ENCODE measurements at places on chromosomes 2 and 18. TPM values are rescaled to one million over a fixed set of nuclear protein-coding genes. Genes with fewer than 3 reads are reported as not detected.

DNA sequence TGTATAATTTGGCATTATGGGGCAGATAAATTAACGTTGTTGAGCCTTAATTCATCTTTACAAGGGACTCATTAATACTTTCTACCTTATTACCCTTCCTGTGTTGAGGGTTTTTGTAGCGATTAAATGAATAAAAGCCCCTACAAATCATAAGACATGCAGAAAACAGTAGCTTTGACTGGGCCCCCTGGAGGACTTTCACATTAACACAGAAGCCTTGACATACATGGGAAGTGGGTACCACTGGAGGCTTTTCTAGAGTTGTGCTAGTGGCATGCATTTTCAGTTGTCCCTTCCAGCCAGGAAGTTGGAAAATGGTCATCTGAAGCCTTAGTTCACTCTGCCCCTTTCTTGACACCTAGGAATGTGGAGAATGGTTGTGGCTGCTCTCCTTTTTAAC, 30.2 kb downstream of the MTA3 start:
- no peaks in the 10 kb centered on the region for H3K4me1 ChIP-seq
- no peak overlapping the region for H3K27ac ChIP-seq
- no peaks in the 10 kb centered on the region for H3K36me3 ChIP-seq
- H3K27me3 ChIP-seq = no peaks in the 10 kb centered on the region
- no peak overlapping the region for H3K4me3 ChIP-seq

DNA sequence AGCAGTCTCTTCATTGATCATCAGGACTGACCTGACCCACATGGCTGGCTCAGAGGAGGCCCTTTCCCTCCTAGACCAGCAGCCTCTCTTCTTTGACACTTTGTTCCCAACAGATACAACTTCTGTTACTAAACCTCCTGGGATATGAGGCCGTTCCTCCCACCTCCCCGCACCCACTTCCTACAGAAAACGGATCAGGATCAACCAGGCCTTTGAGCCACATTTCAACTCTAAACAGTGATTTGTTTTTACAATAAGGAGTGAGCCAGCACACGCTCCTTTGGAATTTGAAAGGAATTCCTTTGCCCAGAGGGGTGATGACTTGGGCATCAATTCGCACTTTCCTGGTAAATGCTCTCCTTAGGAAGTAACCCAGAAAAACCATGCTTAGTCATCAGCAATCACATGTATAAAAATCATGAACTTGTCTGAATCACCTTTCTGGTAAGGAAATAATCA, 180.4 kb downstream of the FAM124B start:
- no peaks in the 10 kb centered on the region for H3K27me3 ChIP-seq
- H3K36me3 ChIP-seq = no peaks in the 10 kb centered on the region
- H3K4me3 ChIP-seq = no peak overlapping the region
- no peak overlapping the region for H3K27ac ChIP-seq
- DNase-seq = no peak
- no peaks in the 10 kb centered on the region for H3K4me1 ChIP-seq

HK2 gene
- total RNA-seq = 6.9 TPM

- H3K4me1 ChIP-seq = no peaks in the 10 kb centered on the region
- H3K4me3 ChIP-seq = no peak overlapping the region
- no peak for DNase-seq
- no peaks in the 10 kb centered on the region for H3K36me3 ChIP-seq
Measured at GRCh38 chr18:31801078-31801477, 40.4 kb upstream of the SLC25A52 start.

DNA sequence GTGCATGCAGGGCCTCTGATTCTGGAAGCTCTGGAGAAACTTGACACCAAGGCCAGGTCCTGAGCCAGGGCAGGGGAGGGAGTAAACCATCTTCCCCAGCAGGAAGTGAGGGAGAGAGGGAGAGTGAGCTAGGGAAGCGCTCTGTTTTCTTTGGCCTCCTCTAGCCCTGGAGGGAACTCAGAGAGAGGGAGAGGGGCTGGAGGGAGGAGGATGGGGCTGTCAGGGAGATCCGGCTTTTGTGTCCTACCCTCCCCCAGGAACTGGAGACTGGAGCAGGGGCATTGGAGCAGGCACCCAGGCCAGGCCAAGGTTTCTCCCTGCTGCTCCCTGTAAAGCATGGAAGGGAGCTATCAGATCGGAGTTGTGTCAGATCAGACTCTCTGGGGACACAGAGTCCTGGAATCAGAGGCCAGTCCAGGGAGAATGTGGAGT, 22.7 kb upstream of the PKDCC start:
- H3K27ac ChIP-seq = peak overlapping the region; percentile 50
- H3K4me3 ChIP-seq = peak overlapping the region; percentile 29
- no peak for DNase-seq
- no peaks in the 10 kb centered on the region for H3K27me3 ChIP-seq
- no peaks in the 10 kb centered on the region for H3K36me3 ChIP-seq

REG3A gene
- 8.3 TPM for total RNA-seq

LYPD6B gene
- not detected for total RNA-seq

- H3K4me3 ChIP-seq = no peak overlapping the region
- peaks cover 11% of the 10 kb centered on the region for H3K4me1 ChIP-seq
- no peak overlapping the region for H3K27ac ChIP-seq
Measured at GRCh38 chr2:42116195-42117181, 52.7 kb upstream of the EML4 start.

L3MBTL4 gene
- total RNA-seq = 5.3 TPM

CRACDL gene
- 1.9 TPM for total RNA-seq

CD8A gene
- 3.4 TPM for total RNA-seq

All from thoracic aorta (tissue), 2 donors.